ENCODE measurements at places on chromosomes 4 and X.

GRCh38 chr4:44629280-44629866, 22.1 kb downstream of the YIPF7 start:
- DNase-seq = no peak

- DNase-seq = no peak
Observed at GRCh38 chr4:126958482-126958881, 674.3 kb upstream of the INTU start.

DNA sequence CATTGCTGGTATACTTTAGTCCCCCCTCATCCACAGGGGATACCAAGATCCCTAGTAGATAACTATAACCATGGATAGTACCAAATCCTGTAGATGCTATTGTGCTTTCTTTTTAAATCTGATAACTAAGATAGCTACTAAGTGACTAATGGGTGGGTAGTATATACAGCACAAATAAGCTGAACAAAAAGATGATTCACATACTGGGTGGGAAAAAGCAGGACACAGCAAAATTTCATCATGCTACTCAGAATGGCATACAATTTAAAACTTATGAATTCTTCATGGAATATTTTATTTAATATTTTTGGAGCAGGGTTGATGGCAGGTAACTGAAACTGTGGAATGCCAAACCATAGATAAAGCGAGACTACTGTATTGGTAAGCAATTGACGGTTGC, 161.6 kb downstream of the IL15 start:
- DNase-seq = no peak

- DNase-seq = no peak
Observed at GRCh38 chr4:146709956-146710355, 71.3 kb downstream of the POU4F2 start.

DNA sequence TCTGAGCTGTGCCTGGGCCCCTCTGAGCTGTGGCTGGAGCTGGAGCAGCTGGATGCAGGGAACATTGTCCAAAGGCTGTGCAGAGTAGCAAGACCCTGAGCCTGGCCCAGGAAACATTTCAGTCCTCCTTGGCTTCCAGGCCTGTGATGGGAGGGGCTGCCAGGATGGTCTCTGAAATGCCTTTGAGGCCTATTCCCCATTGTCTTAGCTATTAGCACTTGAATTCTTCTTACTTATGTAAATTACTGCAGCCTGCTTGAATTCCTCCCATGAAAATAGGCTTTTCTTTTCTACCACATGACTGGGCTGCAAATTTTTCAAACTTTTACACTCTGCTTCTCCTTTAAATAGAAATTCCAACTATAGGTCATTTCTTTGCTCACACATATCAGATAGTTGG, 349.8 kb upstream of the KLHL4 start:
- no peak for DNase-seq

DNA sequence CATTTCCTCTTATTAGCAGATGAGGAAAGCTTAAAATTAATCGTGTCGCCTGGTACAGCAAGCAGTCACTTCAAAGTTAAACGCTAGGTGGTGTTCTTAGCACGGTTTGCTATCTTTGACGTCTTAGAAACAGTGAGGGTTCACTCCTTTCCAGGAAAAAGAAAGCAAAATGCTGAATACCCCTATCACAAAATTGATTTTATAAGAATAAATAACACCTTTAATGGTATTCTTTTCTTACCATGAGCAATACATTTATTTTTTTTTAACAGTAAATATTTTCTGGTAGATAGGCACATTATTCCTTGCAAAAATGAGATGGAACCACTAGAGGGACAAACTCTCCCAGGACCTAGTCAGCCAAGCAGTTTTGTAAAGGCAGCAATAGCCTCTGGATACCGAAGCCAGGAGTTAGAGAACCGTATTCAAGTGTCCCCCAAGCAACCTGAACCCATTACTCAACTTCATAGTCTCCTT, 153.9 kb downstream of the KDR start:
- DNase-seq = no peak

DNA sequence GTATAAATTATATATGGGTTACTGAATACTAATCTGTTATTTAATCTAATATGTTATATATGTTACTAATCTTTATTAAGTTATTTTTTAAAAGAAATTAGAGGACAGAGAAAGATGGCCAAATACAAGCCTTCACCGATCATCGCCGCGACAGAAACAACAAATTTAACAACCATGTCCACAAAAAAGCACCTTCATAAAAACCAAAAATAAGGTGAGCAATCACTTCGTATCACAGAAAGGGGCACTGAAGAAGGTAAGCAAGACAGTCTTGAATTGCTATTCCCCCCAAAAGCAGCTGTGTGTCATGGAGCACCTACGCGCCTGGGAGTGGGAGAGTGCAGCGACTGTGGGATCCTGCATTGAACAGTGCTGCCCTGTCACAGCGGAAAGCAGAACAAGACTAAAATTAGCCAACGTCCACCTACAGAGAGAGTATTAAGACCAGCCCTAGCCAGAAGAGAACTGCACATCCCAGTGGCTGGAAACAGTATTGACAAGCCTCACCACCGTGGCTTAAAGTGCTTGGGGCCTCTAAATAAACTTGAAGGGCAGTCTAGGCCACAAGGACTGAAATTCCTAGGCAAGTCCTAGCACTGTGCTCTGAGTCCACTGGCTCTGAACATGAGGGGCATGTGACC, 38.5 kb downstream of the LRBA start:
- DNase-seq = no peak

DNA sequence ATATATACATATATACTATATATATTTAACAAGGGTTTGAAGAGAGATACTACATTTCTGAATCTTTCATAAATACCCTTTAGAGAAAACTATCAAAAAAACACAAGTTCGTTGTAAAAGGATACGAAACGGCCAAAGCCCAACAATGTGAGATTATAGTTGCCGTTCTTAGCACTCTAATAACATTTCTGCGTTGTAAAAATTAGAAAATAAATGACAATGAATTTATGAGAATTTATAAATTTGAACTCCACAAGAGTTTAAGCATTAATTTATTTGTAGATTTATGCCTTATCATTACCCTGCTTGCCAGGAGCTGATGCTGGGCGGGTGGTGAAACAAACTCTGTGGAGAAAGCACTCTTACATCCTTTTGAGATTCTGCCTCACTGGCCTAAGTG, 1.1 kb downstream of the WDR17 start:
- no peak for DNase-seq

GRCh38 chrX:71667328-71668247, at the start of gene LOC101059915:
LOC101059915 (plus strand) TSS chrX:71667546.
- DNase-seq = no peak

- DNase-seq = no peak
Observed at GRCh38 chr4:77538144-77538543, 67.5 kb upstream of the CXCL13 start.

DNA sequence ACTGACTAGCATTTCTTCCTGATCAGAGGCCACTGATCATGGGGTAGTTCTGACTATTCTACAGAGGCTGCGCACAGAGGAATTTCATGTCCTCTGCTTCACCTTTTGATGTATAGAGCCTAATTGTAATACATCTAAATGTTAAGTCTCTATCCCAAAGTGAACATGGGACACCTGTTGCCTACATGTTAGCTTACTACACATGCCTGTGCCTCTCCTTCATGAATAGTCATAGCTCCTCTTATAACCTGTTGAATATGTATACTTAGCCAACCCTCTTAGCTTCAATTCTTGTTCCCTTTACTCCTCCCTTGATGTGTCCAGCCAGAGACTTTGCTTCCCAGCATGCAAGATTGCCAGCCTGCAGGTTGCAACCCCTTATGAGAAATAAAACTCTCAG, 9.6 kb upstream of the THOC2 start:
- no peak for DNase-seq

- no peak for DNase-seq
Observed at GRCh38 chr4:139866276-139866962, 200.8 kb downstream of the MGST2 start.

DNA sequence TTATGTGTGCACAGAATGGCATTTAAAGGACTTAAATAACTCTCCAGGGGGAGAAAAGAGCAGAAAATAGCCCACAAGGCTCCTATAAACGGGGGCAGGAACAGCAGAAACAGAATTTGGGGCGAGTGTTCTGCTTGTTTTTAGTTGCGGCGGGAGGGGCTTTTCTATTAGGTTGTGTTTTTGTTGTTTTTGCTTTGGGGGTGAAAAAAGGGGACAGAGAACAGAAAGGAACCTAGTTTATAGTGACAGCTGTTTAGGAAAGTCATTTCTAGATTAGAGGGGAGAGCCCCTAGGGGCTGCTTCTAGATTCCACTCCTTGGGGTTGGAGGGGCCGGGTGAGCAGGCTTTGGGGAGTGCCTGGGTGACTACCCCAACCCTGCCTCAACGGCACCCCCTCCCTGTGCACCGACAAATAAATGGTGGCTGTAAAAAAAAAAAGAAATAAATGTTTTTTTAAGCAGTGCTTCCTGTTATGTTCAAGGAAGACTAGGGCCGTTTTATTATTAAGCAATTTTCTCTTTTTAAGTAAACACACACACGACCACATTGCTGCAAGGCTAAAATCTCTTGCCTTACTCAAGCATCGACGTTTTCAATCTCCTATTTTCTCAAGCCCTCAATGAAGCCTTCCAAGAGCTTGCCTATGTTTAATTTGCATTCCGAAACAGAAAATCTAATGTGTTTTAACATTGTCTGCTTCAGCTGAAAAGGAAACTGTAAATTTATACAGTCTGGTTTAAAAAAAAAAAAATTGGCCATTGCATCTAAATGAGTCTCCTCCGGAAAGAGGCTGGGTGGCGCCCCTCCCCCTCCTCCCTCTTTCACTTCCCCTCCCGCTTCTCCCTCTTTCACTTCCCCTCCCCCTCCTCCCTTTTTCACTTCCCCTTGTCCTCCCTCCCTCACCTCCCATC, 123.3 kb upstream of the TBL1X start:
- DNase-seq = no peak

GRCh38 chr4:146033149-146033548, 94.5 kb upstream of the ZNF827 start:
- no peak for DNase-seq

- no peak for DNase-seq
Observed at GRCh38 chrX:4710618-4711433, 997.4 kb upstream of the PRKX start.

- DNase-seq = no peak
Observed at GRCh38 chr4:54596201-54596600, 61.6 kb upstream of the KIT start.

DNA sequence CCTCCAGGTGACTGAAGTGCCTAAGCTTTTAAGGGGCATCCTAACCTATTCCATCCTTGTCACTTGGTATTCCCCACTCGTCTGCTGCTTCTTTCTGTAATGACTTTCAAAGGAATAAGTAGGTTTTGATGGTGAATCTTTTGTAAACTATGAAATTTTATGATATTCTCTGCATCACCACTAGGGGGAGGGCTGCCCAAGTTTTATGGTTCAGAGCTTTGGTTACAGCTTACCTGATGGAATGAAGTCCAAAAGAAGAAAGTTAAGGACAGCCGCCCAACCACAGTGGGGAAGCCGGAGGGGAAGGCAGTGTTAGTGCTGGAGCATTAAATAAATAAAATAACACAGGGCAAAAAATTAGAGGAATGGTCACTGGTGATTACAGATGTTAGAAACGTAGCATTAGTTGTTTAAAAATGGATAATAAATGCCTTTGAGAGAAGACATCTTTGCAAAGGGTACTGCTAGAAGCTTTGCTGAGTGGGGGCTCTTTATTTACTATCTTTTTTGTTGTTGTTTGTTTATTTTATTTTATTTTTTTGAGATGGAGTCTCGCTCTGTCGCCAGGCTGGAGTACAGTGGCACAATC, 204.9 kb downstream of the GBA3 start:
- no peak for DNase-seq

- no peak for DNase-seq
Observed at GRCh38 chr4:26075583-26075982, 161.6 kb downstream of the SMIM20 start.

Measured in AG04449 (cell line).